ENCODE measurements at places on chromosomes 6 and 20.

GRCh38 chr6:103983860-103984259 lies 875.9 kb downstream of the HACE1 start:
- no peak for DNase-seq

- peak; percentile 75 for DNase-seq
Observed at GRCh38 chr6:24394780-24395437, 7.8 kb upstream of the MRS2 start.

GRCh38 chr20:54268941-54269340 lies 61.1 kb downstream of the PFDN4 start:
- DNase-seq, result no peak

GRCh38 chr6:87102151-87102621 lies 7.3 kb upstream of the CGA start:
- no peak for DNase-seq

DNA sequence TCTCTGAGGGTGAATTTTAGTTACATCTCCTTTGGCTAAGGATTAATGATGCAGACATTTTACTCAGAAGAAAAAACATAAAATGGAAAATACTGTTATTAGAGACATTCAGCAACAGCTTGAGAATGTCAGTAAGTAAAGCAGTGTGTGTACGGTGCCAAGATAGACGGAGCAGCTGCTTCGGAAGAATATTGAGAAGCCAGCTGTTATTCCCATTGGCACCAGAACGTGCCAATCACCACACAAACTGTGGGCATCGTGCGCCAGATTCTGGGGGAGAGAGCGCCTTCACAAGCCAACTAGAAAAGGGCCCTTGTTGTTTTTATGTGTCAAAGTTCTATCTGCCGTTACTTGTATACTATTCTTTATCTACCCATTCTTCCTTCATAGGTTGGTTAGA lies 163.4 kb downstream of the MTFR2 start:
- DNase-seq, result no peak

GRCh38 chr6:82681119-82681714 lies 317.6 kb downstream of the TPBG start:
- no peak for DNase-seq

- peak; percentile 48 for DNase-seq
Observed at GRCh38 chr6:30830438-30830837, 53.9 kb upstream of the DDR1 start.

DNA sequence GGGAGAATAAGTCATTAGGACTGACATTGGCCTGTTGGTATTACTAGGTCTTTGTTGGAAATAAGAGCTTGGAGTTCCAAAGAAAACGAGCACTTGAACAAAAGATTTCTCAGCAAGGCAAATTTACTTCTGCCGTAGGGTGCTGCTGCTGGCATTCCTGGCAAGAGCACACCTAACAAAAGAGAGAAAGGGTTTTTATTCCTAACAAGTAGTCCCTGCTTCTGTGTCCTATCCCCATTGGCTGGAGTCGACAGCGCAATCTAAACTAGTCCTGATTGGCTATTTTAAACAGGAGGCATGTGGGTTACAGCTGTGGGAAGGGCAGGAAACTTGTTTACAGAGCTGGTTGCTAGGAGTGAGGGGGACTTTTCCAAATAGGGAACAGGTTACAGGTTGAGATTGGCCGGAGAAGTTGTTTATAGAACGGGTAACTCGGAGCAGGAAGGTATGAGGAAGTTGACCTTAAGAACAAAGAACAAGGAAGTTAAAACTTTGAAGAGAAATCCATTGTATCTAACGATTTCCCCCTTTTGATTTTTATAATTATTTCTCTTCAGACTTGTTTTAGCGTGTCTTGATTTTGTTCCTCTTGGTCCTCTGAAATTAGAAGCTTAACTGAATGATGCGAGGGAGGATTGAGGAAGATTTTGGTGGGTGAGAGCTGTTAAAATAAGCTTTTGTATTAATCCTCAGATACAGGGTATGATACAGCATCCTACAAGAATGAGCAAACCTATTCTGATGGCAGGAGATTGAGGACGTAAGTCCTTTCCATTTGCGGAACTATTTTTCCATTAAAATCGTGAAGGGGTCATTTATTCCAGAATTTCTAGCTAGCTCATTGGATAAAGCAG lies 3.4 kb upstream of the ZNFX1 start:
- DNase-seq, result peak; percentile 39

- DNase-seq, result no peak
Observed at GRCh38 chr6:8628063-8628462, 192.7 kb upstream of the SLC35B3 start.

GRCh38 chr20:63286781-63287696 lies 5.9 kb upstream of the COL20A1 start:
- DNase-seq, result no peak

DNA sequence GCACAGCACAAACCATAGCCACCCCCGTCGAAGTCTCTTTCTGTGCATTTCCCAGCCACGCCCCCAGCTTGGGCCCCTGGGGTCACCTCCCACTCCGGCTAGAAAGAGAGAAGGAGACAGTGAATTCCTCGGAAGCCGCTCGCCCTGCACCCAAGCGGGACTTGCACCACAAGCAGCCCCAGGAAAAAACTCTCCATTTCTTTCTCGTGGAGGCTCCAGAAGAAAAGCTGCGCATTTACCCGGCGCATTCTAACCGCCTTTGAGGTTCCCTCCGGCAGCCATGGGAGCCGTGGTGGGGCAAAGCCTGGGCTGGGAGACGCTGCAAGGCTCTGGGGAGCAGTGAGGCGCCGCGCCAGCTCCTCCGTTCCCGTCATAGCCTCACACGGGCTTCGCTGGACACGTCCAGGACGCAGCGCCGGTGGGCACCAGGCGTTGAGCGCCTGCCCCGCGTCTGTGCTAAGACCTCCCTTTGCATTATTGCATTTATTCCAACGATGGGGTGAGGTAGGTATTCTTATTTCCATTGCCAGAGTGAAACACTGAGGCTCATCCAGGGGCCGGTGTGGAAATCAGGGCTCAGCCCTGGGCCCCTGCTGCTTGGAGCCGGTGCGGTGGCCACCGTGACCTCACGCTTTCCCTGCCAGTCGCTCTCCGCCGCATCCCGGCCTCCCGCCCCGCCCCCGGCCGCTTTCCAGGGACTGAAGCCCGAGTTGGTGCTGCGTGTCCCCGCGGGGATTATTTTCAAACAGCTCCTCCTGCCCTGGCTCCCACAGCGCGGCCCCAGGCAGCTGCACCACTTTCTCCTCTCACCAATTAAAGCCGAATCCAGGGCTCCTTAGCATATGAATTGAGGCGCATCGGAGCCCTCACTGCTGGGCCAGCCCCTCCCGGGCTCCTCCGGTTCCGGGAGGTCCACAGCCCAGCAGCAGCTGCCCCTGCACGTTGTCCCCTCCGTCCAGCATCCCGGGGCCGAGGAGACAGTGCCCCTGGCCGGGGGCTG lies 148.3 kb upstream of the AFDN start:
- no peak for DNase-seq

DNA sequence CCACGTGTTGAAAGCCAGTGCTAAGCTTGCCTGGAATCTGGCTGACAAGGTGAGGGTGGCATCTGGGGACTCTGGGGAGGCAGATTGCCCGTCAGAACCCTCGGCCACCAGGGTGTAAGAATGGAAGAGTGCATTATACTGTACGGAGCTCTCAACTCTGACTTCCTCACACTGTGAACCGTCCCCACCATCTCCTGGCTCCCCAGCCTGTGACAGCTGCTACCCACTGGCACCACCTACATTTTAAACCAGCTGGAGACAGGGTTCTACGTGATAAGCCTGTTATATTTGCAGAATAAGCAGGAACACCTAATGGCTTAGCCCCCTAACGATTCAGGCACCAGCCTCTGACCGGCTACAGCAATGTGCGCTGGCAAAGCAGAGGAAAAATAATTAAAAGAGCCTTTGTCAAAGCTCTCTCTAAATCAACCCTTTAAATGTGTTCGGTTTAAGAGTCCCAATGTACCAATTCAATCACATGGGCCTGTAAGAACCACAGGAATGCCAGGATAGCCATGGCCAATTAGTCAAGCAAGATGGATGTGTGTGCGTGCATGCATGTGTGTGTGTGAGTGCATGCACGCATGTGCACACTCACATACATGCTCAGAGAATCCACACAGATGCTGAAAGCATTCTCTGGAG lies 89.1 kb upstream of the TAB2 start:
- no peak for DNase-seq

DNA sequence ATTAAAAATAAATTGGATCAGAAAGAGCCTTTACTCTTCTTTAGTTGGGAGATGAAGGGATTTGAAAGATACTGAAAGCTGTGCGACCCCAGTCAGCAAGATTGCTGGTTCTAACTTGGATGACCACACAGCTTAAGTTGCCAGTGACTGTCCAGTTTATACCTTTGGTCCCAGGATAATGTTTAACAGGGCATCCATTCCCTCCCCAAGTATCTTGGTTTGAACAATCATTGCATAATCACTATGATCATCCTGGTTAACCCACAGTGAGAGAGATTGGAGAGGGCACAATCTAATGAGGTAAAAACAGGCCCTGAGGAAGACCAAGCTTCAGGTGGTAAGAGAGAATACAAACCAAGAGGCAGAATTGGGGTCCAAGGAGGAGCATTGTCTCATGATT lies 798.3 kb downstream of the MAFB start:
- no peak for DNase-seq

- no peak for DNase-seq
Observed at GRCh38 chr20:20939006-20939405, 167.2 kb downstream of the LINC00237 start.

- no peak for DNase-seq
Observed at GRCh38 chr6:87672641-87673040, 29.4 kb downstream of the AKIRIN2 start.

DNA sequence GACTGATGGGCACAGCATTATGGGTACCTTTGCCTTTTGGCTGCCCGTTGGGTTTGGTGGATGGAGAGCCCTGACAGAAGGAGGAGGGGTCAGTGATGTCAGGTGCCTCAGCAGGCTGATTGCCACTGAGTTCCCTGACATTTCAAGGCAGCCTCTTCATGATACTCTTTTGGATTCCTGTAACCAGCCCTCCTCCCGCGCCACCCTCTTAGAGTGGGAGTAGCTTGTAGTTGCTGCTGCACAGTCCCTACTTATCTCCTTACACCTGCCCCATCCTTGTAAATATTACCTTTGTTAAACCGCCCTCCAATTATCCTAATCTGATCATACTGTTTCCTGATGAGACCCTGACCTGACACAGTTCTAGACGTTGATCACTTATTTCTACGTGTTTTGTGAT lies 140.0 kb downstream of the CFAP61 start:
- DNase-seq, result no peak

DNA sequence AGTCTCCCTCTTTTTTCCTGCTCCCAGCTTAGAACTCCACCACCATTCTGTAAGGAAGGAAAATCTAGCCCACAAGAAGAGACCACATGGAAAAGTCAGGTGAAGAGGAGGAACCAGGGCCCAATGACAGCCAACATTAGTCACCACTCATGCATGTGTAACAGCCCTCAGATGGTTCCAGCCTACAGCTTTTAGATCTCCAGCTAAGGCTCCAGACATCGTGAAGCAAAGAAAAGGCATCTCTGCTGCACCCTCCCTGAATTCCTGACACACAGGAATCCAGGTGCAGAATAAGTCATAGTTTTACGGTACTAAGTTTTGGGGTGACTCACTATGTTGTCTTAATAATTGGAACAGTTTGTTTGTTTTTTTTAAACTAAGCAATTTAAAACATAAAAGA lies 25.5 kb downstream of the DCDC2 start:
- no peak for DNase-seq
